ENCODE measurements at places on chromosomes 4 and X.

DNA sequence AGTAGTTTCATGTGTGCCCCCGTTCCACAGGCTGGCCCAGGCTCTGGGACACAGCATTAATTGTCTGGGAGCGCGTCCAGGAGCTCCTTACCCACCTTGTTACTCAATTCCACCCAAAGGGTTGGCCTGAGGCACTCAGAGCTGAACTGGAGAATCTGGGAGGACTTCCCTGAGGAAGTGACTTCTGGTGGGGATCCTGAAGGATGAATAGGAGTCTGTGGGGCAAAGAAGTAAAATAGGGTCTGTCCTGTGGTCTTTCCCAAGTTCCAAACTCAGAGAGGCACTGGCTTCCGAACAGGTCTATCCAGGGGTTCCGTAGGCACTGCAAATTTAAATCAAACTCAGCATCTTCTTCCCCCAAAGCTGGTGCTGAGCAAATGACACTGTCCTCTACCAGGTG is 204.3 kb downstream of the AFAP1 start:
- DNase-seq, result no peak

DNA sequence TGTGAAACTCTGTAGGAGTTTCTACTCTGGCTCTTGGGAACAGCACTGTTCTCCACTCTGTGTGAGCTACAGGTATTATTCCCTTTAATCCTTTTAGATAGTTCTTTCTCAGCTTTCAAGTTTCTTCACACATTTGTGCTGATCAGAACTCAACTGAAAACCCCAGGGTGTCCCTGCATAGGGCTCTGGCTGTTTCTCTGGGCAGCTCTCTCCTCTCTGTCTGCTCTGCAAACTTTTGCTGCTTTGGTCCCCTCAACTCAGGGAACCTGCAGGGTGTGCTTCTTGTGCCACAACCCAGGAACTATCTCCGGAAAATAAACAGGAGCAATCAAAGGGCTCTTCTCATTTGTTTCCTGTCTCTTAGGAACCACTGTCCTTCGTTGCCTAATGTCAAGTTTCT is 196.6 kb upstream of the GABRA2 start:
- DNase-seq, result no peak

DNA sequence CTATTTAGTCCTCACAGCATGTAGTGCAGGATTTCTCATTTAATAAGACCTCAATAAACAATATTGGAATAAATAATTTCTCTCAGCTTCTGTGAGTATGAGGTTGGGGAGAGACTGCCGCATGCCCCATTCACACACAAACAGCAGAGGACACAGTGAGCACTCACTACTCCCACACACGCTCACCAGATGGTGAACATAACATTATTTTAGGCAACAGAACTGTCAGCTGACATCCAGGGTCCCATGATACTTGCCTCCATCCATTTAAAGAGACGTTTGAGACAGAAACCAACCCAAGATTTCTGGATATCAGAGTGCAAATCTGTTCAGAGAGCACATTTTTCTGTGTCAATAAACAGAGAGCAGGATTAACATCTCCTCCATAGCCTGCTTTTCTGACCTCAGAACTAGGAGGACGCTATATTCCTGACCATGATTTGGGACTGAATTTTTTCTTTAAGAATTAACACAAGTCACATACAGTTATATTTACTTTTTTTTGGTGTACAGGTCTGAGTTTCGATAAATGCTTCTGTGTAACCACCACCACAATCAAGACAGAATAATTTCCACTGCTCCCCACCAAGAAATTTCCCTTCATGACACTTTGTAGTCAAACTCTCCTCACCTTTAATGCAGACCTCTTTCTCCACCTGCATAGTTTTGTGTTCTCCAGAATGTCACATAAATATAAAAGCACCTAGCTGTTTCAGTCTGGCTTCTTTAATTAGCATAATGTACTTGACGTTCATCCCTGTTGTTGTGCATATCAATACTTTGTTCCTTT is 16.7 kb downstream of the GPRIN3 start:
- no peak for DNase-seq

DNA sequence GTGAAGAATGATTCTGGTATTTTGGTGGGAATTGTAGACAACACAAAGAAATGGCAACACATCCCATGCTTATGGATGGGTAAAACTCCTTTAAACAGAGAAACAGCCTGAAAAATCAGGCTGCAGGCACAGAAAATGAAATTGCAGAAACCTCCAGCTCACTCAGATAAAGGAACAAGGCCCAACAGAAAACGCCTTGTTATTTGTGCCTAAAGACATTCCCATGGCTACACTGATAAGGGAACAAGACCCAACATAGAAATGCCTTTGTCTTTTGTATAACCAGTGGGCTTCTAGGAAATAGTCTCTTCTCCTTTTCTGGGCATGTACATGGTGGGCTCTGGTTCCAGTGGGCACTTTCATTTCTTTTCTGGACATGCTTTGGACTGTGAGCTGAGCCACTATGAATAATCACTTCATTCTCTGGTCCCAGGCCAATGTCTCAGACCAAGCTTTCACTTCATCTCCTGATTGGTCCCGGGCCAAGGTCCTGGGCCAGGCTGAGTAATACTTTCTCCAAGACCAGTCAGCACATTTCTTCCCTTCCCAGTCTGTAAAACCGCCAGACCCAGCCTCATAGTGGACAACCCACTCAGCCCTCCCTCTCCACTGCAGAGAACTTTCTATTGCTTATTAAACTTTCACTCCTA is 160.5 kb downstream of the TBX22 start:
- DNase-seq, result no peak

- DNase-seq, result no peak
Observed at GRCh38 chr4:187962926-187963325, 32.6 kb upstream of the ZFP42 start.

DNA sequence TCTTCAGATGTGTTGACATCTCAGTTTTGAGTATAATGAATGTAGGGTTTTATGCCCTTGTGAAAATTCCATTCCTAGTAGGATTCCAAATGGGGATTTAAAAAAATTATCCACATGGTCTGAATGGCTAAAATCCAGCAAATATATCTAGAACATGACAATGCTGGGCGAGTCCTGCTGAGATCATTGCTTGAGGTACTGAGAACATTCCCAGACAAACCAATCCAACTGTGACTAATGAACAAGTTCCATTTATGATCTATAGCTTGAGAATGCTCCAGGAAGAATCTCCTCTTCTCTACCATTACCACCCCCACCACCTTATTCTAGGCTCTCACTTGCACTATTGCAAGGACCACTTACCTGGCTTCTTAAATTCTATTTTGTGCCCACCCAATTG is 77.2 kb upstream of the IL1RAPL2 start:
- DNase-seq, result no peak

GRCh38 chrX:9352243-9352642 is 112.6 kb upstream of the TBL1X start:
- DNase-seq, result no peak

Data from BE2C (cell line).